ENCODE measurements at places on chromosomes 16 and 17.

GRCh38 chr16:30009990-30010843, 610 bp downstream of the DOC2A start:
- DNase-seq: no peak

DNA sequence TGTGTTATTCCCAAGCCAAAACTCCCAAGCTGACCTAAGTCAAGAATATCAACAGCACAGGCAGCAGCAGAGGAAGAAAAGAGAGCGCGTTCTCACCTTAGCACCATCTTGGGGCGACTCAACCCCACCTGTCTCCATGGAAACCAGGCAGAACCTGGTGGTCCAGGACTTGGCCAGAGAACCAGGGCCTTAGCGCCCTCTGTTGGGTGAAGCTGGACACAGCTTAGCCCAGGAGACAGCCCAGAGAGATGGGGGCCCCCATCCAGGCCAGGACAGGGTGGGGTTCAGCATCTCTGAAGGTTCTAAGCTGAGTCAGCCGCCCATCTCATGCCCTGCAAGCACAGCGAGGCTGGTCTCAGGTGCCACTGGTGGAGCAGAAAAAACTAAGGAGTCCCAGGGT, 60.1 kb upstream of the TMEM132E start:
- DNase-seq: no peak

GRCh38 chr17:29592850-29593551, at the start of gene ANKRD13B:
TSS of gene ANKRD13B (plus strand) at chr17:29593132. CDS start at chr17:29593622, 490 bp downstream.
- DNase-seq: peak; percentile 43

- DNase-seq: no peak
Measured at GRCh38 chr16:85873153-85873552, 25.8 kb upstream of the IRF8 start.

DNA sequence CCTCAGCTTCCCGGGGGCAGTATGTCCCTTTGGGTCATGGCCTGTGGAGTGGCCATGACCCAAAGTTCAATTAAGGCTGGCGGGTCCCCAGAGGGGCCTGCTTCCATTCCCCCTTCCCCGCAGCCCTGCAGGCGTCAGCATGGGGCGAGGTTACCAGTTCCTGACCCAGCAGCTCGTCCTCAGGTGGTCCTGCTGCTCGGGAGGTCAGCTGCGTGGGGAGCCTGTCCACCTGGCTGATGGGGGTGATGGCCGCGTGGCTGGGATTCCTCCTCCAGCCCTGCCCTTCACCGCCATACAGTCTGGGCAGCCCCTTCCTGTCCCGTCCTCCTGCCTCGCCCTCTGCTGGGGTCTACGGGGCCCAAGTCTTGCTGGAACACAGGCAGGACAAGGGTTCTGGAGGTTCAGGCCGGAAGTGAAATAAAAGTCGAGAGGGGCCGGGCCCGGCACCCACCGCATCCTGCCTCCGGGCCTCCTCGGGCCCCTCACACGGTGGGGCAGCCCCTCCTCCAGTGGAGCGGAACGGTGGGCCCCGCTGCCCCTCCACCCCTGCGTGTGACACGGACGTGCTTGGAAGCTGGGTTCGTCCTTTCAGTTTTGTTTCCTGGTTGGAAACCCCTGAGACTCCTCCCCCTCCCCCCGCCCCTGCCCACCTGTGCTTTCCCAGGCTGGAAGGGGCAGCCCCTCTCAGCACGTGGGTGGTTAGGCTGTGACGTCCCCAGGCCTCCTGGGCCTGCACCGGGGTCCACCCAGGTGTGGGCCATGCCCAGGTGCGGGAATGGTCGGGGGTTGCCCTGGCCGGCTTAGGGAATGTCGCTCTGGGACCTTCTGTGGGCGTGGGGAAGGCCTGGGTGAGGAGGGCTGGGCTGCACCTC, 6.8 kb downstream of the UBALD2 start:
- DNase-seq: no peak

- DNase-seq: no peak
Measured at GRCh38 chr16:88026964-88027938, 76.0 kb downstream of the BANP start.

- DNase-seq: no peak
Measured at GRCh38 chr17:70270554-70270953, 101.2 kb downstream of the KCNJ2 start.

- DNase-seq: no peak
Measured at GRCh38 chr17:76704805-76705204, 6.0 kb downstream of the MXRA7 start.

DNA sequence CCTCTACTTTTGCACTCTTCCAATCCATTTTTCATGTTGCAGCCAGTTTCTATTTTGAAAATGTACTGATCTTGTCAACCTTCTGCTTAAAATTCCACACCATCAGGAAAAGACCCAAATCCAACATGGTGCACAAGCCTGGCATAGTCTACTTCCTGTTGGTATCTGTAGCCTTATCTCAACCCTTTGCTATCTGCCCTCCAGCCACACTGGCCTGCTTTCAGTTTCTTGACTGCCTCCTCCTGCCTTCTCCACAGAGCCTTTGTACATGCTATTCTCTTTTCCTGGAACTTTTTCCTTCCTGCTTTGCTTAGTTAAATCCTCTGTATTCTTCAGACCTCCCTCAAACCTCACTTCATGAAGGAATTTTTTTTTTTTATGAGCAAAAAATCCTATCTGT, 31.5 kb downstream of the NLRP1 start:
- DNase-seq: no peak

DNA sequence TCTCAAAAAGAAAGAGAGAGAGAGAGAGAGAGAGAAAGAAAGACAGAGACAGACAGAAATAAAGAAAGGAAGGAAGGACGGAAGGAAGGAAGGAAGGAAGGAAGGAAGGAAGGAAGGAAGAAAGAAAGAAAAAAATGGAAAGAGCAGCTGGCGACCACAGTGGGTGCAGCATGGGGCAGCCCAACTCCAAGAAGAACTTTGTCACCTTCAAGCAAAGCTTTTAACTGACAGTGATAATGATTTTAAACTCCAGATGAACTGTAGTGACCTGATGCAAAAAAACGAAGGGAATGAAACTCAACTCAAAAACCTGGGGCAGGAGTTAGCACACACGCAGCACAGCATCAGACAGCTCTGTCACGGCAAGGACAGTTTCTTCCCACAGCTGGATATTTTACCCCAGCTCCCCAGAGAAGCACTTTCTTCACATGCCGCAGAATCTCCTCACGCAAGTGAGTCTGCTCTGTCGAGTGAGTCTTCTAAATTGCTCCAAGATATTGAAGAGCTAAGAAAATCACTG, 5.0 kb upstream of the ARHGAP17 start:
- DNase-seq: no peak

GRCh38 chr17:40290629-40291280, 3.1 kb downstream of the CDC6 start:
- peak; percentile 92 for DNase-seq

- no peak for DNase-seq
Measured at GRCh38 chr16:65834688-65835087, 531.8 kb upstream of the CDH5 start.

DNA sequence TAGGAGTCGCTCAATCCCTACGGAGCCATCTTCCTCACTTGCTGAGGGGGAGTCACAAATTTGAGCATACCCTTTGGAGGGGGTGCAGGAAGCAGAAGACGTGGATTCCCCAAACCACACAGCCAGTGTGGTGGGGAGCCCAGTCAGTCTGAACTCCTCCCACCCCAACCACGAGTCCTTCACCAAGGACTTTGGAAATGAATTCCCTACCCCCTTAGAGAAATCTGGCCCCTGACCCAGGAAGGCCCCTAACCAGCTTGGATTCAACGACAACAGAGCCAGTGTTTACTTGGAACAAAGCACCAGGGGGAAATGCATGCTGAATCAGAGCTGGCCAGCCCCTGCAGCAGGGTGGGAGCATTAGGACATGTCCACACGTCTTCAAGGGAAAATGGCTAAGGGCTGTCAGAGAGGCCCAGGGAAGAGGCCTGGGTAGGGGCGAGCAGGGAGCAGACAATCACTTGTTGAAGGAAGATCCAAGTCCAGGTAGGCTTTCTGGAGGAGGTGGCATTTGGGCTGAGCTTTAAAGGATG, 5.5 kb upstream of the TMEM92 start:
- DNase-seq: peak; percentile 50

GRCh38 chr16:69131167-69131838, 1.1 kb downstream of the CHTF8 start:
- DNase-seq: no peak

GRCh38 chr17:9044772-9045463, 23.6 kb downstream of the NTN1 start:
- no peak for DNase-seq

DNA sequence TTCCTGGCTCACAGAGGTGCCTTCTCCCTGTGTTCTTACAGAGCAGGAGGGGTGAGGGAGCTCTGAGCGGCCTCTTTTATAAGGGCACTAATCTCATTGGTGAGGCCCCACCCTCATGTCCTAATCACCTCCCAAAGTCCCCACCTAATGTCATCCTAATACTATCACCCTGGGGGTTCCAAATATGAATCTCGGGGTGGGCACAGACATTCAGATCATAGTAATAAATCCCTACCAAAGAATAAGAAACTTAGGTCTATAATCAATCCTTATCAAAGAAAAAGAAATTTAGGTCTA, 32.3 kb upstream of the METRNL start:
- no peak for DNase-seq

DNA sequence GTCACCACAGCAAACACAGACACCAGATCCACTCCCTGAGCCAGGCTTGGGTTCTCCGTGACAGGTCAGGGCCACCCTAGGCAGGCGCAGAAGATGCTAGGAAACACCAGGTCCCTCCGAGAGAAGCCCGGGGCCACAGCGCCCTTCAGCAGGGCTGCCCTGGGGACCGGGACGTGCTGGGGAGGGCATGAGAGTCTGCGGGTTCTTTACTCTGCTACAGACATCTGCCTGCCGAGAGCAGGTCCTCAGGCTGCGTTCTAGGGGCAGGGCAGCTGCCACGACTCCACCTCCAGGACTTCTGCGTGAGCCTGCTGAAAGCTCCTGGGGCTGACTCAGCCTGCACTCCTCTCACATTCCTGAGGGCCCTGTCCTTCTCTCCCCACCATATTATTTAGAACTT, 11.4 kb downstream of the MYLK3 start:
- DNase-seq: no peak

DNA sequence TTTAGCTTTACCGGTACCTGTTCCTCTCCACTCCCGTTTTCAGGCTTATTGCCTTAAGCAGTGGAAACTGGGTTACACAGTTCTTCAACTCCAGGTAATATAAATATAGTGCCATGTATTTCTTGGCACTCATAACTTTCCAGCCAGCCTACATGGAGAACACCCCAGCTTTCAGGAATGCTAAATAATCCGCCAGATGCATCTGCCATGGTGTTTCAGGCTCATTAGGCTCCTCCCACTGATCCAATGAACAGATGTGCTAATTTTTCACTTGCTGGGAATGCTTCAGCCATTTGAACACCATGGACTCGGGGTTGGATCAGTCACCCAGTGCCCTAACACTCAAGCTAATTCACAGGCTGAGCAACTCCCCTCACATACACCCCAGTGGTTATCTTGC, 4.6 kb downstream of the ANKFN1 start:
- no peak for DNase-seq

DNA sequence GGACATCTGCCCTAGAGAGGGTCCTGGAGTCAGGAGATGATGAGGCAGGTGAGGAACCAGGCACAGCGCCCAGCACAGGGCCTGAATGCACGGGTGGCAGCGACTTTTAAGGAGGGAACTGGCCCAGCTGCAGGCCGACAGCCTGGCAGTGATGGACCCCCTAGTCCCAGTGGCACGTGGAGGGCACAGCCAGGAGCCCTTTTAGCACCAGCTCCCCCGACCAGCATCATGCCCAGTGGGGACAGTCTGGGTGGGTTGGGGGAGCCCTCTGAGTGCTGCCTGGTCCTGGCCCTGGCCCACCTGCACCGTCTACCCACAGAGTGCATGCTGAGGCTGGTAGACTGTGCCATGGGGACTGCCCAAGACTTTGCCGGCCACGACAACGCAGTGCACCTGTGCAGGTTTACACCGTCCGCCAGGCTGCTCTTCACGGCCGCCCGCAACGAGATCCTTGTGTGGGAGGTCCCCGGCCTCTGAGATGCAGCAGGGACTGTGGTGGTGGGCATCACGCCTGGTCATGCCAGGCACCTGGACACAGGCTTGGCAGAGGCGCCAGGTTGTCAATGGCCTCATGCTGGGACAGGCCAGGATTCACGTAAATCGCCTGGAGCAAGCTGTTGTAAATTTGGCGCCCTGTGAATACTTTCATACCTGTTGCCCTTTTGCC, 686 bp upstream of the RHOT2 start:
- DNase-seq: no peak

GRCh38 chr16:88886420-88886844, 20.0 kb upstream of the PABPN1L start:
- DNase-seq: no peak

- peak; percentile 50 for DNase-seq
Measured at GRCh38 chr17:29078183-29079045, 35.5 kb downstream of the PIPOX start.

DNA sequence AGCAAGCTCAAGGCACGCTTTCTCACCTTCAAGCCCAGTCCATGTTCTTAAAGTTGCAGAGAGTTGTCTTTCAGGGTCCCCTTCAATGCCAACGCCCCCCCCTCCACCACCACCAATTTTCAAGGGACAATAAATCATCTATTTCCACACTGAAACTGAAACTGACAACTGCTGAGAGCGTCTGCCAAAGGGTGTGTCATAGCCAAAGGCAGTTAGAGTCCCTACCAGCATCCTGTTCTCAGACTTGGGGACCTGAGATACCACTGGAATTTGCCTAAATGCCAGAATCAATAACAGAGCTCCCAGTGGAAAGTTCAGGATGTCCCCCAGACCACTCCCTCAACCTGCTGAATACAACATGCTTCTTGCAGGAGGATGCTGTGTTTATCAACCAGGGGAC, 133.2 kb upstream of the SOX9 start:
- DNase-seq: no peak

GRCh38 chr16:27925612-27926011, 137.9 kb downstream of the GSG1L start:
- DNase-seq: no peak

- no peak for DNase-seq
Measured at GRCh38 chr16:17176199-17176598, 294.6 kb downstream of the XYLT1 start.

DNA sequence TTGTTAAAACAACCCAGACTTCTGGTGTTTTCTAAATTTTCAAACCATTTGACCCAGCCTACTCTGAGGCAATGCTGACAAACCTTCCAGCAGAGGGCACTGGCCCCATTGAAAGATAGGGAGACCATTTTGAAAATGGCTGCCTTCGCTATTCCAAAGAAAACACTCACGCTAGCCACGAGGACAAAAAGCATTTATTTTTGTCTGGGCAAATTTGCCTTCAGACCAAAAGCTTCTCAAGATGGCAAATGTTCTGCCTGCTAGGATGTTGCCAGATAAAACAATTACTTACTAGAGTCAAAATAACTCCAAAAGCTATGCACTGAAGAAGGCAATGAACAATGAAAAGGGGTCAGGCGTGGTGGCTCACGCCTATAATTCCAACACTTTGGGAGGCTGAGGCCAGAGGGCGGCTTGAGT, 296.7 kb upstream of the IRX5 start:
- DNase-seq: no peak

DNA sequence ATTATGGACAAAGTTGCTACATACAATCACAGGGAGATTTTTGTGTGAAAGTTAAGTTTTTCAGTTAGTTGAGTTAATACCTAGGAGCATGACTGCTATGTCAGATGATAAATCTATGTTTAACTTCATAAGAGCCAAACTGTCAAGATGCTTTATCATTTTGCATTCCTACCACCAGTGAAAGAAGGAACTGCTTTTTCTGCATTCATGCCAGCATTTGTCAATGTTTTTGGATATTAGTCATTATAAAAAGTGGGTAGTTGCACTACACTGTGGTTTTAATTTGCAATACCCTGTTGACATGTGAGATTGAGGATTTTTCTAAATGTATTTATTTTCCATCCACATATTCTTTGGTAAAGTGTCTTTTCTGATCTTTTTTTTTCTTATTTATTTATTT, 434.0 kb upstream of the MON1B start:
- no peak for DNase-seq
